Spinal cord (tissue), 10 donors: ENCODE measurements at places on chromosomes 2 and 18. TPM values are rescaled to one million over a fixed set of nuclear protein-coding genes. Genes with fewer than 3 reads are reported as not detected.
A peak's percentile ranks its signal among the peaks of the same experiment; 100 is the strongest.

- DNase-seq, result no peak
Measured at GRCh38 chr18:24995056-24995455, 356.9 kb downstream of the ZNF521 start.

CAD gene
- polyA plus RNA-seq, result 49.2 TPM

DNA sequence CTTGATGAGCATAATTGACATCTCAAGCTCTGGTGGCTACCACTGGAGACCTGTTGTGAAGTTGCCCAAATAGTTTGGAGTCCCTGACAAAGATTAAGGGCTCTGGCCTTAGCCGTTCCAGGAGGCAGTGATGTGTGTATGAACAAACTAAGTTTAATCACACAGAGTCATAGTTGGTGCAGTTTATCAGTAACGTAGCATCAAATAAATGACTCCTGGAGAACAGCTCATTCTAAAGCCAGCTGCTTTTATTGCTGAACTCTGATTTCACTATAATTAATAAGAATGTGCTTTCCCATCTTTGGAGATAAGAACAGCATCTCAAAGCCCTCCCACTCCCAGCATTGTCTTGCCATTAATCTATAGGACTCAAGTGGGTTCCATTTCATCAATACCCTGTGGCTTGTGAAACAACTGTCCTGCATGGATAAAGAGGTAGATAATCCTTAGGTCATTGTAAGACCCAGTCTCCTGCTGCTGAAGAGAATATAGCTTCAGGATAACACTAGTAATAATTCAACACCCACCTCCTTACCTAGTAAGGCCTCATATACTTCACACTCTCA, 211.4 kb upstream of the THUMPD2 start:
- DNase-seq, result no peak

DNA sequence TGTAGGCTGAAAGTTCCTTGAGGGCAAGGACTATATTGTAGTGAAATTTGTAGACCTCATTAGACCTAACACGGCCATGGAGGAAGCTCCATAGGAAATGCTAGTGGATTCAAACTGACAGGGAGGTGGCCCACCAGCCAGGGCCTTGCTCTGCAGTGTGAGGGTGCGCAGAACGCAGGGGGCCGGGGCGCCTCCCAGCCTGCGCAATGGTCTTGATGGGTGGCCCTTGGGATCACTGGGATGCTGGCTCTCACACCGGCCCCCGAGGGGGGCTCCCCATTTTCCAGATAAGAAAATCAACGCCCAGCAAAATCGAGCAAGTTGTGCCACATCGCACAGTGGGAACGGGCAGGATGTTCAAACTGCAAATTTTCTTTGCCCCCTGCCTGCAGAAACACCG, 655.4 kb downstream of the GALR1 start:
- no peak for DNase-seq

GRCh38 chr2:225691711-225692110, 292.2 kb downstream of the NYAP2 start:
- no peak for DNase-seq

DNA sequence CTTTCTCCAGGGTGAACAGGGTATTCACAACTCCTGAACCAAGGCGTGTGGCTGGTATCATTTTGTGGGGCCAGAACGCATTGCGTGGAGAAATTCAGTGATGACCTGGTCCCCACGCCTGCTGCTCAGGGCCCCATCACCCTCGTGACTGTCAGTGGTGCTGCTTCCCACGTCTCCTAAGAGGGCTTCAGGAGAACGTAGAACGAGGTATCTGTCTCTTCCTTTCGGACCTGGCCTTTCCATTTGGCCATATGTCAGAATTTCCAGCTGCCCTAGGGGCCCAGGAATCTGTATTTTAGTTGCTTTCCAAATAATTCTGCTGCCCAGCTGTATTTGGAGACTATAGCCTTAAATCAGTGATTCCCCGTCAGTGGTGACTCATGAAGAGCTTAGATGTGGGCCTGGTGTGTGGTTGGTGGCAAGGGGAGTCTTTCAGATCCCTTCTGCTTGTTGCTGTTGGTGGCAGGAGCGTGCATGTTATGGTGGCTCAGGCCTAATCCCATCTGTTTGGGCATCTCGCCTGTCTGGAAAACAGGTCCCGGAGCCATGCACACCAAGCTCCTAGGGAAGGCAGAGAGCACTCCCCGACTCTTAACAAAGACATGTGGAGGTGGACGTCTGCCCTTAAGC, 56.4 kb downstream of the NPAS2 start:
- DNase-seq, result no peak

DNA sequence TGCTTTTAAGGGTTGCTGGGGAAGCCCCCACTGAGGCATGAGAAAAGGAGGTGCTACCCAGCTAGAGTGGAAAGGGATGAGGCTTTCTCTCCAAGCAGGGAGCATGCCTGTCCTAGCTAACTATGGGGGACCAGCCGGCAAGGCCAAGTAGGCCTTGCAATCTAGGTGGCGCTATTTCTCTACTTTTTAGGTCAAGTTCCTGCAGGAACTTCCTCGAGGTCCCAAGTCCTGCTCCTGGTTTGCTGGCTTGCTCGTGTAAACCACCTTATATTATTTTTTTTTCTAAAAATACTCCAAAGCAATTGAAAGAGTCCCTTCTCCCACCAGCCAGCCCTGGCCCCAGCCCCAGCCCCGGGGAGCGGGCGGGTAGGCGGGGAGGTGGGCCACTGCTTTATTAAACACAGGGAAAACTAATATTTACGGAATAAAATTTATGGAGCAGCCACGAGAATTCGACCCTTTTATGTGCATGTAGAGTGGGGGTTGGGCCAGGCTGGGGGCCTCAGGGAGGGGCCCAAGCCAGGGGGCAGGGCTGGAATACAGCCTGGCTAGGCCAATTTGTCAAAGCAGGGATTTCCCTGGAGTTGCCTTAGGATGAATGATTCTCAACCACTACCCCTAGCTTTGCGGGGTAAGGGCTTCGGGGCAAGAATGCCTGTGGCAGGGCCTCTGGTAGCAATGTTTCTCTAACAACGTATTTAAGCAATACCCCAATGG, 12.8 kb upstream of the IHH start:
- DNase-seq, result no peak

GRCh38 chr2:229363185-229363814, 92.2 kb upstream of the PID1 start:
- no peak for DNase-seq

DNA sequence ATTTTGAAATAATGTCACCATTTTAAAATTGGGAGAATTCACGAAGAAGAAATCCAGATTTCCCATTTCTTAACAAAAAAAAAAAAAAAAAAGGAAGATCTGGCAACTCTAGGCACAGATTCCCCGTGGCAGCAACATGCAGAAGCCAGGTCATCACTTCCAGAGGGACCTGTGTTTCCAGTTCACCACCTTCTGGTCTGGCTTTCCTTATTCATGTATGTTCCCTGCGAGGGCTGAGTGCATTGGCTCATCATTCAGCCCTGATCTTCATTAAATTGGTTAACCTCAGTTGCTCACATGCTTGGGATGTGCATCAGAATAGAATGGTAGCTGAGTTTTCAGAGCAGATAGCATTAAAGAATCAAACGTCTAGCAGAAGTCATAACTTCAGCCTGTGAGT, 25.0 kb upstream of the MAP3K20 start:
- DNase-seq, result no peak

DNA sequence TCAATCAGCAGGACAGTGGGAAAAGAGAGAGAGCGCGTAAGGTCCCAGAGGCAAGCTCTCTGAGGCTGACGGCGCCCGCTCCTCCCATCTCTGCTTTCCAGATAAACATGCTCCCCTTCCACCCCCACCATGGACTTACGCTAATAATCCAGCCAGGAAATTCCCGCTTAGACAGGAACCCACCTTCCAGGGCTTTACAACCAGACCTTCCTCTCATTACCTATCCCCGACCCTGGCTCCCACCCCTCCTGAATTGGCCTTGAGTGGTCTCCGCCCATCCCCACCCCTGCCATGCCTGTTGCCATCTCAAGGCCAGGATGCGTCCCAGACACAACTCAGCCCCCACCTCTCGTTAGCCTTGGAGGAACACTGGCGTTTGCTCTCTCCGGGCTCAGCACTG, 131.1 kb downstream of the SMAD2 start:
- DNase-seq, result no peak

ABCG8 gene
- 1.2 TPM for polyA plus RNA-seq

- DNase-seq, result no peak
Measured at GRCh38 chr2:5609201-5609600, 83.0 kb upstream of the SOX11 start.

MC5R gene
- polyA plus RNA-seq, result 0.40 TPM

- DNase-seq, result no peak
Measured at GRCh38 chr18:74574916-74575315, 22.8 kb upstream of the ZNF407 start.

- DNase-seq, result no peak
Measured at GRCh38 chr2:70982971-70983370, 4.5 kb downstream of the ANKRD53 start.

DNA sequence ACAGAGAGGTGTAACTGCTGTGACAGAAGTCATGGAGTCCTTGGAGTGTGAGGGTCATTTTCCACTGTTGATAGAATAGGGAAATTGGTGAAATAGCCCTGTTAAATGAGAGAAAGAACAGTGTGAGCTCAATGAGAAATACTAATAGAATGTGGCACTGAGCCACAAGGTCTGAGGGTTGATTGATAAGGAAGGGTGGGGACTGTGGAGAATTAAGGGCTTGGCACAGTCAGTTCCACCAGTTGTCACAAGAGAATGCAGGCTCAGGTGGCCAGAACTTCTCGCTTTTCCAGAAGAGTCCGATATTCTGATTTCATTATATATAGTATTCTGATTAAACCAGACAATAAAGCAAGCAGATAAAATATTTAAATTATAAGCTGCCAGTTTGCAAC, 9.1 kb upstream of the IL1RN start:
- no peak for DNase-seq

DNA sequence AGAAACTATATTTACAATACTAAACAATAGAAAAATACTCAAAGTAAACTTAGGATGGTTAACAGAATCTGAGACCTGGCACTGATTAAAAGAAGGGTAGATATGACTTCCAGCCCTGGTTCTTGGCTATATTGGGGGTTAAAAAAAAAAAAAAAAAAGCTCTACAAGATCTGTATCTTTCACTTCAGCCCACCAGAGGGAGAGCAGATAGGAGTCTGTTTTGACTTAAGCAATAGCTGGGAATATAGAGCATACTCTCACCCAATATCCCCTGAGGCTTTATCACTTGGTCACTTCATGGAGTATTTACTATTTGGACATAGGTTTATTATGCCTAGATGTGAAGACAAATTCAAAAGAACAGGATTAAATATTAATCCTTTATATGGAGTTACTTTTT, 598.9 kb upstream of the LINC00305 start:
- DNase-seq, result no peak

GRCh38 chr2:46656640-46657039, 177.3 kb downstream of the TMEM247 start:
- DNase-seq, result no peak

GRCh38 chr2:143435131-143435530, 305.9 kb downstream of the ARHGAP15 start:
- DNase-seq, result no peak

DNA sequence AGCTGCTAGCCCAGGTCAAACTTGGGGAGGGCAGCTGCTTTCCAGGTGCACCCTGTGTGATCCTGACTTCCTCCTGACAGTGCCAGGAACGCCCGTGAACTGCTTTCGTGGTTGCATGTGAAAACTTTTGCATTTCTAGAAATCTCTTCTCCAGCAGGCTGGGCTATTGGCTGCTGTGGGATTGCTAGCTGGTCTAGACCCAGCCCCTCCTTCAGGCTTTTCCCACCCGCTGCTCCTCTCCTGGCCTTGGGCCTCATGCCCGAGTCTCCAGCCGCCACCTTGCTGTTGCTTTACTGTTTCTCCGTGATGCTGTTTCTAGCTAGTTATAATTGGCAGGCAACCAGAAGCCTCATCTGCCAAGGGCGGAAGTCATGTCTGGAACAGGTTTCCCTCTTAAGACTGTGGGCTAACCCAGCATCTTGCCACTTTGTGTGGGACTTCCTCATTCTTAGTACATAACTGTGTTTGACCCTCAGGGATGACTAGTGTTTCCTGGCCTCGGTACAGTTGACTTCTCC, 27.0 kb upstream of the MGAT4A start:
- DNase-seq, result no peak

TDRD15 gene
- 0.48 TPM for polyA plus RNA-seq

GRCh38 chr18:45997700-45998151, 30.6 kb upstream of the EPG5 start:
- DNase-seq, result no peak

DNA sequence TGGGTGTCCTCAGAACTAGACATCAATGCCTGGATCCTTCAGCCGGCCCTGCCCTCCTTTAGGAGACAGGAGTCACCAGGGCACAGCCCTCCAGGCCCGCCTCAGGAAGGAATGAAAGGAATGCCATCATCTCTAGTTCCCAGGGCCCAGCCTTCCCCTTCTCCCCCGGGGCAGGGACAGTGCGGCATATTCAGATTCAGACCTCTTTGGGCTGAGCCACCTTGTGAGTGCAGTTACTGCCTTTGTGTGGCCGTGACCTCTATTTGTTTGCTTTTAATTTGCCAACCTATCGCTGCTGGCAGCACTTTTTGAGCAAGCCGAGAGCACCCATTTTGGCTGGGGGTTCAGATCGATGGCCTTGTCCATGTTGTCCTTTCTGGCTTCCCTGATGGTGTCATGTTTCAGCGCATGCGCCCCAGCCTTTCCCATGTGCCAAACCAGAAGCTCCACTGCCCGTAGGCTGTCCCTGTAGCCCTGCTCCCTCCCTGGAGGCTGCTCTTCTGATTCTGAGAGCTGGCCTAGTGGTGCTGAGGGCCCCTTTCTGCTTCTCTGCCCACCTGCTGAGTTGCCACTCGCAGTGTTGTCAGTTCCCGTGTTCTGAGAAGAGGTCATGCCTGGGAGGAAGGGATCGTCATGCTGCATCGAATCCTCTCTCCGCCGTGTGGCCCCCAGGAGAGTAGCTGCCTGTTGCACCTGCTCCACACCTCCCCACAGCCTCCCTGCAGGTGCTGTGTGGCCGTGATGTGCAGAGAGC, 10.9 kb downstream of the ANKRD23 start:
- no peak for DNase-seq

DNA sequence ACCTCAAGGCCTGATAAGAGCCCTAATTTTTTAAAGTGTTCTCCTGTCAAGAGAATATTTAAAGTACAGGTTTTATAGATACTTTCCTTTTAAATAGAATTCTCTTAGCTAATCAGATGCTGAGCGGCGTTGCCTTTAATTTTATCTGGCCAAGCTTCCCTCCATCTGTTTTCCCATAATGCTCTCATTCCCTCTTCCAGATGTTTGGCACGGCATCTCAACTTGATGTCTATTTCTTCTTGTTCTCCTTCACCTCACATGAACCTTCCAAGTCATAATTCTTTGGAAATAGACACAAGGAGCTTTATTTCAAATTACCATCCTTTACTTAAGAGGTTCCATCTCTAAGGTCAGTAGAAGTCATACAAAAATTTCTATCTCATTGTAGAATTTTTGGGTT, 76.1 kb upstream of the CPO start:
- peak; percentile 62 for DNase-seq

FAM228A gene
- 1.8 TPM for polyA plus RNA-seq
